AG04450 (cell line): ENCODE measurements at places on chromosomes 16 and 17. TPM values are rescaled to one million over a fixed set of nuclear protein-coding genes. Genes with fewer than 3 reads are reported as not detected.

The MC1R gene
- polyA plus RNA-seq, result 3.9 and 4.8 TPM in 2 replicates

The COPZ2 gene
- polyA plus RNA-seq, result 107 and 122 TPM in 2 replicates

GRCh38 chr17:70588003-70588402, 418.7 kb downstream of the KCNJ2 start:
- no peak for DNase-seq

- no peak for DNase-seq
Observed at GRCh38 chr17:42018339-42018738, 1.1 kb upstream of the DNAJC7 start.

- DNase-seq, result no peak
Observed at GRCh38 chr17:37642681-37643080, 565 bp downstream of the DDX52 start.

GRCh38 chr17:73554498-73554897, 89.7 kb downstream of the SDK2 start:
- no peak for DNase-seq

- no peak for DNase-seq
Observed at GRCh38 chr17:79626156-79626890, 15.5 kb upstream of the RBFOX3 start.

DNA sequence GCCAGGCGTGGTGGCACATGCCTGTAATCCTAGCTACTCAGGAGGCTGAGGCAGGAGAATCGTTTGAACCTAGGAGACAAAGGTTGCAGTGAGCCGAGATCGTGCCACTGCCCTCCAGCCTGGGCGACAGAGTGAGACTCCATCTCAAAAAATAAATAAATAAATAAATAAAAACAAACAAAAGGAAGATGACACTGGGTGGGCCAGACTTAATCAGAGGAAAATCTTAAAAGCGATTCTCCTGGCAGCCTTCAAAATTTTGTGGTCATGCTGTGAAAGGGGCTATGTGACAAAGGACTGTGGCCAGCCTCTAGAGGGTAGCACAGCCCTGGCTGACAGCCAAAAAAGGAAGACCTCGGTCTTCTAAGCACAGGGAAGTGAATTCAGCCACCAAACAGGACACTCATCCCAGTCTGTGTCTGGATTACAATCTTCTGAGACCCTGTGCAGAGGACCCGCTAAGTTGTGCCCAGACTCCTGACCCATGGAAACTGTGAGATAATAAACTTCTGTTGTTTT, 391.1 kb downstream of the CNTNAP4 start:
- no peak for DNase-seq

- DNase-seq, result no peak
Observed at GRCh38 chr17:57832314-57833178, 17.3 kb downstream of the MRPS23 start.
